Stimulated activated CD8-positive, alpha-beta memory T cell treated with anti-CD3 and anti-CD28 coated beads, Interleukin-15, amount 100 ng/mL, for 1 hour (primary cell): ENCODE measurements at places on chromosomes 4 and X.

DNA sequence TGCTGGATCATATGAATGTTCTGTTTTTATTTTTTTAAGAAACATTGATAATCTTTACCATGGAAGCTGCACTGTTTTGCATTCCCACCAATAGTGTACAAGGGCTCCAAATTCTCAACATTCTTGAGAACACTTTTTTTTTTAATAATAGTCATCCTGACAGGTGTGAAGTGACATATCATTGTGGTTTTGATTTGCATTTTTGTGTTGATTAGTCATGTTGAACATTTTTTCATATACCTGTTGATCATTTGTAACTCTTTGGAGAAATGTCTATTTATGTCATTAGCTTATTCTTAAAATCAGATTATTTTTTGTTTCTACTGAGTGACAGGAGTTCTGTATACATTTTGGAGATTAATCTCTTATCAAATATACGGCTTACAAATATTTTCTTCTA lies 408.5 kb downstream of the GLUD2 start:
- DNase-seq = no peak

DNA sequence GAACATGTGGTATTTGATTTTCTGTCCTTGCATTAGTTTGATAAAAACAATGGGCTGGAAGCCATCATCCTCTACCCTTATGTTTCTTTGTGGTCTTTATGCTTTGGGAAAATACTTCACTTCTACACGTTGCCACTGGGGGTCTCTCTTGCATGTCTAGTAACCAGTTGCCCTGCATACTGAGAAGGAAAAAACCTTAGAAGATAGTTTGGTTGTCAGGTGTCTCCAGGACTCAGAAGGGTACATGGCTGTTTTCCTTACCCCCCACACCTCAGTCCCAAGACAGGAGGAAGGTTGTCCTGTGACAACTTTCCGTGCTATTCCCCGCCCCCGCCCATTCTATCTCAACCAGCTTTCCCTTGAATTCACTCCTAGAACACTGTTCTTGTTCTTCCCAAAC lies 62.1 kb upstream of the LANCL3 start:
- no peak for DNase-seq

GRCh38 chrX:46279214-46279924 lies 265.9 kb downstream of the ZNF674 start:
- DNase-seq = no peak

- DNase-seq = no peak
These were observed 41.8 kb downstream of the CLCN3 start for GRCh38 chr4:169662206-169662605.

DNA sequence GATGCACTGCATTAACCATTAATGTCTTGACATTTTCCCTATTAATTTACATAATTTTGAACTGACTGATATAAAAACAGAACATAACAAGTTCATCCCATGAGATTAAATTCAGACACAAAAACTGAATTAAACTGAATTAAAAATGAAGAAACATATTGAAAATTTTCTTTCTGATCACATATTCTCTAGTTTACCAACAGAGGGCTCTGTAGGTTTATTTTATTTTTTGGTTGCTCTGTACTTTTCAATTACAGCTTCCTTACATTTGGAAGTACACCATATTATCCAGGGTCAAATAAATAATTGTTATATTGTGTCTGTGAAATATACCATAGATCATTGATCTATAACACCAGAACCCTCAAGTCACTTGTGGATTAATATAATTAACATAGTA lies 27.3 kb upstream of the CT83 start:
- DNase-seq = no peak

GRCh38 chr4:150960818-150961217 lies 54.3 kb downstream of the LRBA start:
- no peak for DNase-seq

- no peak for DNase-seq
These were observed 62.9 kb upstream of the NDST3 start for GRCh38 chr4:117971403-117971802.

DNA sequence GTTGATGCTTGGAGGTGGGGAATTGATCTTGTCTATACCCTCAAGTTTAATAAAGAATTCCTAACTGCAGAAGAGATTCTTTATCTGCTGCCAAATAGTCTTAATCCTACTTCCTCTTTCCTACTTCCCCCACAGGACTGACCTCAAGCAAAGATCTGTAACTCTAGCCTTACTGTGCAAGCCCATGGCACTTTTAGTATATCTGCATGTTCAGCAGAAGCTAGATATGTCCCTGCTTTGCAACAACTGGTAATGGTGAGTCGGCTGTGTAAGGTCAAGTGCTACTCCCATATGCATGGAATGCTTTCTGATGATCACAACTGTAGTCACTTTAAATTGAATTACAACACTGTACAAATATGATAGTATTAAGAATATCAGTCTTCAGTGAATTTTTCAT lies 26.3 kb upstream of the PDS5A start:
- DNase-seq = no peak
